ENCODE measurements at places on chromosomes 1 and 21. TPM values are rescaled to one million over a fixed set of nuclear protein-coding genes. Genes with fewer than 3 reads are reported as not detected.

DNA sequence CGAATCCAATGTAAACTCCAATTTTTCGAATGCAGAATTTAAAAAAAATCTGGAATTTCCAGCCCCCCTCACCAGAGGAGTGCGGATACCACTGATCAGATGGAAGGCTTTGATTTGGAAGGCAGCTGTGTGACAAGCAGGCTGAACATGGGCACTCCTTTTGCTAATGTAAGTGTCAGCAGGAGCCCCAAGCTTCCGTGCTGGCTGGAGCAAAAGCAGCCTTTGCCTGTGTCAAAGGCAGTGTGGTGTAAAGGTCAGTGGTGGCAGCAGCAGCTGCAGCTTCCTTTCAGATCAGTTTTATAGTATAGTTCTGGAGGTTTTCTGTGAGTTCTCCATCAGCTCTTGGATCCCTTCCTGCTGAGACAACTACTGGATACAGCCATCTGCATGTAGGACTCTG lies 259.9 kb downstream of the CTH start:
- no peak for DNase-seq
- no peaks in the 10 kb centered on the region for H3K4me1 ChIP-seq
- no peaks in the 10 kb centered on the region for H3K27me3 ChIP-seq
- no peak overlapping the region for H3K27ac ChIP-seq
- no peaks in the 10 kb centered on the region for H3K36me3 ChIP-seq
- H3K4me3 ChIP-seq, result no peak overlapping the region

DNA sequence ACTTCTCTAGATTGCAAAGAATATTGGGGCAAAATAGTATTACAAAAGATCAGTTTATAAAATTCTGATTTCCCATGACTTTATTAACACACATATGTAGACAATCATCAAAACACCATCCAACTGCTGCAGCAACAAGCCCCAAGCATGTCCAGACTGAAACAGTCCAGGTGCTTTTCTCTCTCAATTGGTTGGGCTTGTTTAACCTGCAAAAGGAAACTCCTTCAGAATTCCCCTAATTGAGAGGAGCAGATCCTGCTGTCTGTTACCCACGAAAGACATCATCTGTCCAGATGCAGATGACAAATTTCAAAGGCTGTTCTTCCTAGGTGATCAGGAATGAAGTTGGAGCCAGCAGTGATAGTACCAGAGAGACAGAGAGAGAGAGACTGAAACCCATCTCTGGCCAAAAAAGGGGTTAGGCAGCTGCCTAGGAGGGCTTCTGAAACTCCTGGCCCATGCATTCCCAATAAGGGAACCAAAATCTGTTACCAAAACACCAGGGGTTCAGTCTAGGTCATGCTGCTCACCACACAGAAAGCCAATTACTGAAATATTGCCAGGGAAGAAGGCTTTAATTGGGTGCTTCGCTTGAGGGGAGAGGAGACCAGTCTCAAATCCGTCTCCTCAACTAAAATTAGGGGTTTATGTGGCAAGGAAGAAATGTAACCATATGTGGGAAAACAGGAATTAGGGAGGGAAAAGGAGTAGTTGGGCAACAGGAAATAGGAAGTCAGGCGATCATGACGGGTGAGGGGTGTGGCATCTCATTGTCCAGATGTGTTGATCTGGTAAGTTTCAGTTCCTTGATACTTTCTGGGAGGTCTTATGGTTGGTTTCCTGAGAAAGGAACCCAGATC lies 34.7 kb upstream of the RGL1 start:
- no peak for DNase-seq
- H3K36me3 ChIP-seq, result no peaks in the 10 kb centered on the region
- no peaks in the 10 kb centered on the region for H3K27me3 ChIP-seq
- H3K27ac ChIP-seq, result no peak overlapping the region

DNA sequence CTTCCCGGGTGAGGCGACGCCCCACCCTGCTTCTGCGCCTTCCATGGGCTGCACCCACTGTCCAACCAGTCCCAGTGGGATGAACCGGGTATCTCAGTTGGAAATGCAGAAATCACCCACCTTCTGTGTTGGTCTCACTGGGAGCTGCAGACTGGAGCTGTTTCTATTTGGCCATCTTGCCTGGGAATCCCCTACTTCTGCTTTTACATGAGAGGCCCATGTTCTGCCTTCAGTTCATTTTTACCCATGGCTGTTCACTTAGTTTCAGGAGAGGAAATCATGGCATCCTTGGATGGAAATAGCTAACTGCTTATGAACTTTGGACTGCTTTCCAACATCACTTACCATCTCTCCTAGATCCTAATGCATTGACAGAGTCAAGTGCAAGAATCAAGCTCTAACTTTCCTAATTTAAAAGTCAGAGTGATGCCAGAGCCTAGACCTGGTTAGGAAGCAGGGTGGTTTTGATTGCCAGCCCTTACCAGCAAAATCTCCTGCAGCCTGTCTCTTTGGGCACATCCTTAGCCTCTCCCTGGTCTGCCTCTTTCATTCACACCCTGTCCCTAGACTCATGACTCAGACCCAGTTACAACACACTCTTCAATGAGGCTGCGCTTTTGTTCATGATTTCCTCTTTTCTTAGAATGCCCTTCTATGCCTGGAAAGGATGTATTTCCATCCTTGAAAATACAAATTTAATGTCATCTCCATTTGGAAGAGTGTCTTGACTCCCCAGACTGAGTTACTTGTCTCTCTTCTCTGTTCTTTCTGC lies 137.2 kb downstream of the KCTD3 start:
- no peaks in the 10 kb centered on the region for H3K27me3 ChIP-seq
- H3K4me1 ChIP-seq, result no peaks in the 10 kb centered on the region
- no peak overlapping the region for H3K27ac ChIP-seq
- no peak for DNase-seq

DNA sequence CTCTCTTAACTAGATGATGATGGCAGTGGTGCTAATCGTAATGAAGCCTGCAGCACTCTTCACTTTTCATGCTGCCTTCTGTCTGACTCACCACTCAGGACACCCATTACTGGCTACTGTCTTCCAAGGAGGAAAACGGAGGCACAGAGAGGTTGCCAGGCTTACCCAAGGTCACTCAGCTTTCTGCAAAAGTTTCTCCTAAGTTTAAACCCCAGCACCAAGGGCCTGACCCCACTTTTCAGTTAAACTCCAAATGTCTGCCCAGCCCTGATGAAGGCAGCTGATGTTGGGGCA lies 78.1 kb upstream of the RUNX3 start:
- H3K27me3 ChIP-seq, result peaks cover 32% of the 10 kb centered on the region
- no peaks in the 10 kb centered on the region for H3K4me1 ChIP-seq
- no peak for DNase-seq
- no peaks in the 10 kb centered on the region for H3K36me3 ChIP-seq

Gene TRIM46
- total RNA-seq, result not detected

Gene CFAP57
- total RNA-seq, result not detected

Gene MEX3A
- 0.60 TPM for total RNA-seq

Data from transverse colon (tissue), 4 donors.